ENCODE measurements at places on chromosomes 5 and 9.

DNA sequence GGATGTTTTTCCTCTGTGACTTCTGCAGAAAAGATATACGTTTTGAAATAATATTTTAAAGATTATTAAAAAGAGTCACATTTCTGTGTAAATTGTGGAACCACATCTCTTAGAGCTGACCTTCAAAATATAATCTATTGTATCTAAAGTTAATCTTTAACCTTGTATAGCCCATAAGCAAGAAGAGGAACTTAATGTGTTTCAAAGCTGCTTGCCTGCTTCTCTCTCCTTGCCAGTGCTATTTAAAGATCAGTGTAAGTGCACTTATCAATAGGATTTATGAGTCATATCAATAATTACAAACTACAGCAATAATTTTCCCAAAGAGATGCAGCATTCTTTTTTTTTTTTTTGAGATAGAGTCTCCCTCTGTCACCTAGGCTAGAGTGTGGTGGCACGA lies 29.4 kb upstream of the GDA start:
- DNase-seq, result no peak

DNA sequence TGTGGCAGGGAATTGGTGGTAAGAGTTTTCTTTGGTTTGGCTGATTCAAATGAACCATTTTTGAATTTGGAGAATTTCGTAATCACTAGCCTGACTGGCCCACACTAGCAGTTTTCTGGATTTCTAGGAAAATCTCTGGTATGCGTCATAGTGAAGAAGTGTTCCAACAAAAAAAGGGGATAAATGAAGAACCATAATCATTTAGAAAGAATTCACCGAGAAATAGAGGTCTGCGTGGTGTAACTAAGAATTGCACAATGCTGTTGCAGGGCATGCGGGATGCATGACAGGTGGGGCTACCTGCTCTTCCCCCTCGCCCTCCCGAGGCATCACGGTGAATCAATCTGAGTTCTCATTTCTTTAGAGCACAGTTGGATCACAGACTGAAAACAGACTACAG lies 232.3 kb upstream of the PAPPA start:
- no peak for DNase-seq

DNA sequence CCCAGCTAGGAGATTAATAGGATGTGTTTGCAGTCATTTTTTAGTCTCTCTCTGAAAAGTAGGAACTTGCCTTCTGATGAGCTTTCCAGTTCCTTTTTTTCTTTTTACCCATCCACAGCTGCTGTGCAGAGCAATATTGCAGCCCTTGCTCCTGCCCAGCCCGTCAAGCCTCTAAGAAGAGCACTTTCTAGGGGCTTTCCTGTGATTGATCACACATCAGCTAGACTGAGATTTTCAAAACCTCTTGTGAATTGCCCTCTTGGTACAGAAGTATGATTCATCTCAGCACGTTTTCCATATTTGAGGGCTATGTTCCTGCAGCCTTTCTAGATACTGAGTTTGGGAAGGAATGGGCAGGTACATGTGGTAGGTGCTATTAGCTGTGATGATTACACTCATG lies 93.9 kb downstream of the GALNT10 start:
- DNase-seq, result no peak

DNA sequence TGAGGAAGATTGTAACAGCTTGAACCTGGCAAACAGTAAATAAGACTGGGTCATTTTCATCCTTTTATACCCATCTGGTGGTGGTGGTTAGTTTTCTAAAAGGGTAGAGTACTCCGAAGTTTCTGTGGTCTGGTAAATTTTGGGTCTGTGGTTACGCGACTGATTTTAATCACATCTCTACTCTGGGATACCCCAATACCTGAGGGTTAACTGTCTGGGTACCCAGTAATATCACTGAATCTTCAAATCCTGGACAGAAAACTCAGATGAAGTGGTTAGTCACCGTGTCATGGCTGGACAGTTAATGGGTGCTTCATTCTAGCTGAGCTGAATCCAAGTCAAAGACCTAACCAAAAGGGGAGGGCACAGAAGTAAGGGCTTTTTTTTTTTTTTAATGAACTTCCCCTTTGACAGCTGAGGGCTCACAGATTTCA lies 474.2 kb downstream of the GADD45G start:
- DNase-seq, result no peak

DNA sequence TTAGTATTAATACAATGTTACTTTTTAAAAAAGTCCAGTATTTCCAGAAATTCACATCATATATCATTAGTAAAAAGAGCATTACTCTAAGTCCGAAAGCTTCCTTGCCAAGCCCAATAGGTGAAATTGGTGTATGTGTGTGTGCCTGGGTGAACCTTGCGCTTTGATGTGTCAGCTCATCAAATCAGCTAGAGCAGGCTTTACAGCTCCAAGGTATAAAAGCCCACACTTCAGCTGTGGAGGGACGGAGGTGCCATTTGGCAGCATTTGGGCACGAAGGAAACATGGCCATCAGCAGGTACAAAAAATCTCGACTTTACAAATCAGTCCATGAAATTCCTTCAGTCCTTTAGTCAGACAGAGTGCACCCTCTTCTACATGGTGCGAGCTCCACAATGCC lies 76.5 kb upstream of the IL7R start:
- DNase-seq, result no peak

DNA sequence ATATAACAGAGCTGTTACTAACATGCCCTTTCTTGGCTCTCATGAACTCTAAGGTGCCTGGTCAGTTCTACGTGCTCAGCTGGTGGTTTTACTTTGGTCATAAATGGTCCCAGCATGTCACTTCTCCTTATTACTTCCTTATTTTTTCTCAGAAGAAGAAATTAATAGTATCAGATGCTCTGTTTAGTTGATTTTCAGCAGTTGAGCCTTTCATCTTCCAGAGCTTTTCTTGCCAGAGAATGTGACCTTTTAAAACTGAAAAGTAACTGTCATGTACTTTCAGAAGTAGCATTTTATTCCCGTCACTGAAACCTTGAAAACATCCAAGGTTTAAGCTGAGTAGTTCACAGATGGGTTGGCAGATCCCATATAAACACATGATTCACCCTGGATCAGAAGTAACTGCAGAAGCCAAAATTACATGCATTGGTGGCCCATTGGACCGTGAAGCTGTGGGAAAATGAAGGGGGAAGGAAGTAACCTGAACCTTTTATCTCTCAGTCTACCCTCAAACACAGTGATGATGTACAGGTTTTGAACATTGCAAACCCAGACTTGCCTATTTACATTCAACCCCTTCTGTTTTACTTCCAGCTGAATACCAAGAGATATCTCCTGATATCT lies 50.5 kb downstream of the HACD4 start:
- no peak for DNase-seq

DNA sequence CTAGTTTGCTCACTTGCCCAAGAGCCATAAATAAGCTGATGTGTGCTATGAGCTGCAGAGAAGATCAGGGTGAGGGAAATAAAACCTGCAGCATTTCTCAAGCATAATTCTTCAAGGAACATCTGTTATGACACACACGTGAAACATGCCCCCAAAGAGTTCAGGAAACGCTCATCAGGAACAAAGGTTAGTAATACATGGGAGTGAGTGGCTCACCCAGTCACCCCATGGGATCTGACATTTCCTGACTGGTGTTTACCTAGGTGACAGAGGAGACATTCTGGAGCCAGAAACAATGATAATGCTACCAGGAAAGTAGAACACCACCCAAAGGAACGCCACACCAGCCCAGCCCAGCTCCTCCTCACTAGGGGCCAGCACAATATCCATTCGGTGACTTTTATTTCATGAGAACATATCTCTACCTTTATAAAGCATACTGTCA lies 66.0 kb downstream of the FRMD3 start:
- DNase-seq, result peak; percentile 90

- no peak for DNase-seq
These were observed 167.3 kb downstream of the TRPM3 start for GRCh38 chr9:70954126-70954525.

DNA sequence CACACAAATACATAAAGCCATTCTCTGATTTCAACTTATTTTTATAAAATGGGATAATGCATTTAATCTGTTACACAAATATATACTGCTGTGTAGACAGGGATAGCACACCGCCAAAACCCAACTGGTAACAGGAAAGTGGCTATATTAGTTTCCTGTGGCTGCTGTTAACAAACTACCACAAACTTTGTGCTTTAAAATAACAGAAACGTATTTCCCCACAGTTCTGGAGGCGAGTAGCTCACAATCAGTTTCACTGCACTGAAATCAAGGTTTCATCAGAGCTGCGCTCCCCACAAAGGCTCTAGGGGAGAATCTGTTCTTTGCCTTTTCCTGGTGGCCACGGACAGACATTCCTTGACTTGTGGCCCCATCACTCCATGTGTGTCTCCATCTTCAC lies 94.0 kb downstream of the MLLT3 start:
- DNase-seq, result no peak

DNA sequence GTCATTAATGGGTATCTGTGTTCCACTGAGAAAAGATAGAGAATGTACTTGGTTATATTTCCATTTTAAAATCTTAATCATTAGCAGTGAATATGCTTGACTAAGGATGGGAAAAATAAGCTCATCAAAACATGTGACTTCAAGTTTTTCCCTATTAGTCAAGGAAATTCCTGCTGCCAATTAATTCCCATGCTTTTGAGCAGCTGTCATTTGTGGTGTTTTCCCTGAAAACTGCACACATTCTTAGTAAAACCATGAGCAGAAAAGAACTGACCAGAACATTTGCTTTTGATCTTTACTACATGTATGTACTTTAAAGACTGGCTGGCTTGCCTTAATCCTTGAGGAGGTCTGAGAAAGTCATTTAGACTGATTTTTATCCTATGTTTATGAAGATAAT lies 75.2 kb downstream of the AOPEP start:
- DNase-seq, result no peak

- peak; percentile 72 for DNase-seq
These were observed 52.3 kb downstream of the NTNG2 start for GRCh38 chr9:132214027-132214622.

Data from DMS153 (cell line).